ENCODE measurements at places on chromosomes 4 and X.
A peak's percentile ranks its signal among the peaks of the same experiment; 100 is the strongest.

GRCh38 chr4:149292425-149293007 is 523.1 kb downstream of the IQCM start:
- no peak for DNase-seq

DNA sequence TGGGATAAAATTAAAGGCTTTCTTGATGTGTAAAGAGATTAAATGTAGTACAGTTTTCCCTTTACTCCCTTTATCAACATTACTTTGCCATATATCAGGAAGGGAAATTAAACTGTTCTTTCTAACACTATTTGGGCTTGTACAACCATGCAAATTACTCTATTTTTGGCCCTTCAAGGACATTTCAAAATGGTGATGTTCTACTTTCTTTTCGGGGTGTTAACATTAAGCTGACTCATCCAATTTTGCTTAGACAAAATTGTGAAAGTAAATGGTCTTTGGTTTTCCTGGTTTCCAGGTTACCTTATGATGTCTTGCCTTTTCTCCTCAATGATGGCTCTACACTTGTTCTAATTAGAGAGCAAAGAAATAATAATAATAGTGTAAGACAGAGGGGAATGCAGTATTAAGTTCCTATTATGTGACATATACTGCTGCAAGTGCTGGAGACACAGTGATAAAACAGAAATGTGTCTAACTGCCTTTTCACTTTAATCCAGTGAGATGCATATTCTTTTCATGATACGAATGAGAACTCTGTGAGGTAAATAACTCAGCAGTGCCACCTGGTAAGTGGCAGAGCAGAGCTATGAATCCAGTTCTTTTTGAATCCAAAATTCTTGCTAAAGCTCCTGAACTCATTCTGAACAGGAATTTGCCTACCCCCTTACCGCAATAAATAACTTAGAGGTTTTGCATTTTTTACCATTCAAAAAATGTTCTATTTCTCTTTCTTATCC is 35.7 kb upstream of the PDE5A start:
- no peak for DNase-seq

GRCh38 chrX:72131317-72132294 is at the start of gene RTL5:
Gene RTL5 (minus strand): TSS chrX:72131915.
- peak; percentile 21 for DNase-seq

- DNase-seq: no peak
Measured at GRCh38 chrX:54509400-54509799, 13.4 kb upstream of the FGD1 start.

GRCh38 chr4:4704267-4704666 is 155.2 kb upstream of the MSX1 start:
- DNase-seq: no peak

- DNase-seq: no peak
Measured at GRCh38 chrX:133514486-133514885, 99.2 kb upstream of the GPC4 start.

DNA sequence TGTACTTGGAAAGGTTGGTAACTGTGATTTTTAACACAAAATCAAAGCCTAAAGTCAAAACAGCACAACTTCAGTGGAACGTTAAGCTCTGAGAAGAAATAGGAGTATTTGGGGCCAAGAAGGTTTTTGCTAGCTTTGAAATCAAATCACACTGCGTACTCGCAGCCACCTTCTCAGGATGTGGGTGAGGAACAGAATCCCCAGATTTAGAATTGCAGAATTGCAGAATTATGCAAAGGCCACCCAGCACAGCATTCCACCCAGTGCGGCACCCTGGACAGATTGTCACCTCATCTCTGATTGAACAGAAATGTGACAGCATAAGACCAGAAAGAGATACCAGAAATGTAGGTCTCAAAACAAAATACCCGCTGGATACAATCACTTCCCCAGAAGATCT is 181.1 kb downstream of the DHX15 start:
- no peak for DNase-seq

- no peak for DNase-seq
Measured at GRCh38 chr4:37648084-37648817, 37.9 kb downstream of the RELL1 start.

DNA sequence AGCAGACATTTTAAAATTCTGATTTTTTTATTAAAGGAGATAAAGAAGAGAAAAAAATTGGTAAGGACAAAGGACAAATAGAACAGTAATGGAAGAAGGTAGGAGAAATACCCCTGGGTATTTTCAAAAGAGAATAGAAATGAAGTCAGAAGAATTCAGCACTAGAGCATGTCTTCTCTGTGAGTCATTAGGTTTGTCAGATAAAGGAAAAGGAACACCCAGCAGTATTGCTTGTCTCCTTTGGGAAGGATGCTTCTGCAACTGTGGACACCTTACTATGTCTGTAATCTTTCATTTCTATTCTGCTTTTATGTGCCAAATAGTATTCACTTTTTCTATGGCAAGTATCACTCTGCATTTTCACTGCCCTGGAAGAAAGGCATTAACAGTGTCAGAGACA is 24.0 kb upstream of the PCDH7 start:
- DNase-seq: no peak

GRCh38 chr4:98092833-98093439 is 50.3 kb downstream of the STPG2 start:
- DNase-seq: no peak

DNA sequence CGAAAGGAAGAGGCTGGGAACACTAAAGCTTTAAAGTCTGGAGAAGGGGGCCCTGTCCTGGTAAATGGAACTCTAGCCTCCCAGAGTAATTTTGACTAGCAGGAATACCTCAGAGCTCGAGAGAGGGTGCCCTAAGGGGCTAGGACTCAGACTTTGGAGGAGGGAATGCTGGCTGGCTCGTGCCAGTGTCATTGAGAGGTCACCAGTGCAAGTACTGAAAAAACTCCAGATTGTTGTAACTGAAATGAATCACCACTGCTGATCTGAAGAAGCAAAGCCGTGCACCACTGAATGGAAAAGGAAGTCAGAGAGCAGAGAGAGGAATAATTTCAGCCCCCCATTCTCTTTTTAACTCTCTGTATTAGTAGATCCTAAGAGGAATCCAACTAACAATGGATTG is 690.2 kb downstream of the FAT4 start:
- no peak for DNase-seq

- no peak for DNase-seq
Measured at GRCh38 chrX:17553469-17553868, 178.5 kb downstream of the NHS start.

All from T follicular helper cell (primary cell).